ENCODE measurements at places on chromosomes 3 and 15. TPM values are rescaled to one million over a fixed set of nuclear protein-coding genes. Genes with fewer than 3 reads are reported as not detected.

Gene GOLGA8G
- not detected for total RNA-seq

Gene SI
- not detected for total RNA-seq

Gene CCDC33
- total RNA-seq: not detected

Gene GNAT1
- total RNA-seq: not detected

Gene MESP2
- total RNA-seq: 2.9 TPM

Gene CLDN16
- total RNA-seq: 0.09 TPM

Gene GPR160
- total RNA-seq: 0.90 TPM
